ENCODE measurements at places on chromosomes 11 and 22. TPM values are rescaled to one million over a fixed set of nuclear protein-coding genes. Genes with fewer than 3 reads are reported as not detected.

NAALADL1 gene
- 27.9 TPM for polyA plus RNA-seq

DNA sequence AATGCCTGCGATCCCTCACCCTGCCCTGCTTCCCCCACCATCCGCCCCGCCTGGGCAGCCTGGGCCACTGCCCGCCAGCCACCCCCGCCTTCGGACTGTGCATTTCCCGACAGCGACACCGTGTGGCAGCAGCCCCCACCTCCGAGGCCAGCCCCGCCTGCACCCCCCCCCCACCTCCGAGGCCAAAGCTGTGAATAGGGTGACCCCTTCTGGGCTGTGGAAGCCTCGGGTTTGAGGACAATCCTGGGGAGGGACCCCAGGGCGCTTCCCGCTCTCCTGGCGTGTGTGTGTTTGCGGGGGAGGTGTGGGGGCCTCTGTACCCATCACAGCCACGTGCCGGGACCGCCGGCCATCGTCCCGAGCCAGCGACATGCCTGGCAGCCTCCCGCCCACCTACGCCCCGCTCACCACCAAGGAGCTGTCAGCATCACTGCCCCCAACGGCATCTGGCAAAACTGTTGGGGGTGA, 33.8 kb upstream of the PPARA start:
- DNase-seq: peak; percentile 92

CHORDC1 gene
- polyA plus RNA-seq: 38.2 TPM

FZD4 gene
- polyA plus RNA-seq: 7.8 TPM

All from GM23248 (cell line).